ENCODE measurements at places on chromosomes 6 and 20. TPM values are rescaled to one million over a fixed set of nuclear protein-coding genes. Genes with fewer than 3 reads are reported as not detected.
A peak's percentile ranks its signal among the peaks of the same experiment; 100 is the strongest.

SLC22A7 gene
- not detected for total RNA-seq

TFAP2D gene
- total RNA-seq: not detected

CLIC5 gene
- total RNA-seq: 2.1 TPM

DOK5 gene
- total RNA-seq: not detected

DZANK1 gene
- total RNA-seq: 4.4 TPM

ZNF831 gene
- total RNA-seq: not detected

FOXQ1 gene
- total RNA-seq: 57.0 TPM

EFCAB8 gene
- total RNA-seq: 1.1 TPM

- no peak overlapping the region for H3K4me3 ChIP-seq
- H3K27ac ChIP-seq: no peak overlapping the region
- no peaks in the 10 kb centered on the region for H3K36me3 ChIP-seq
- no peak for DNase-seq
- H3K27me3 ChIP-seq: no peaks in the 10 kb centered on the region
Measured at GRCh38 chr6:16922282-16922681, 161.0 kb upstream of the ATXN1 start.

DNA sequence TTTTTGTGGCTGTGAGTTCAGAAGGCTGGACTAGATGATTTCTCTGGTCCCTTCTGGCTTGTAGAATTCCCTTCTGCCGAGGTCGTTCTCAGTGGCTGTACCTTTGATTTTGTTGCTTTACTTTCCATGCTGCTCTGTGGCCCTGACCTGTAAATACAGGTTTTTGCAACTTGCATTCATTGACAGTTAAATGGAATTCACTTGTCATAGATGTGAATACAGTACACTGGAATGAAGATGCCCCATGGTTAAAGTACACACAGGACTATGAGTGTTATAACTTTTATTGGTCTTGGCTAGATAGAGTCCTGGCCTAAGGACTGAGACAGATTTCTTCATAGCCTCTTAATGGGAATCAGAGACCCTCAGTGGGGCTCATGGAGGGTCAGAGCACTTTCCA is 12.9 kb upstream of the EFCAB8 start:
- H3K4me1 ChIP-seq: no peaks in the 10 kb centered on the region
- DNase-seq: no peak
- no peaks in the 10 kb centered on the region for H3K27me3 ChIP-seq
- no peak overlapping the region for H3K4me3 ChIP-seq
- H3K36me3 ChIP-seq: peaks cover 25% of the 10 kb centered on the region

GRCh38 chr20:5910186-5910585 is 40.1 kb downstream of the TRMT6 start:
- no peaks in the 10 kb centered on the region for H3K4me1 ChIP-seq
- no peak overlapping the region for H3K27ac ChIP-seq
- no peak overlapping the region for H3K4me3 ChIP-seq
- DNase-seq: no peak

GRCh38 chr20:38290829-38291814 is 12.8 kb upstream of the BPI start:
- H3K4me3 ChIP-seq: peak overlapping the region; percentile 20
- peak; percentile 53 for DNase-seq
- H3K27me3 ChIP-seq: no peaks in the 10 kb centered on the region
- H3K36me3 ChIP-seq: no peaks in the 10 kb centered on the region

GRCh38 chr20:10788055-10788454 is 114.3 kb upstream of the JAG1 start:
- H3K36me3 ChIP-seq: no peaks in the 10 kb centered on the region
- H3K4me1 ChIP-seq: no peaks in the 10 kb centered on the region
- DNase-seq: no peak
- no peak overlapping the region for H3K4me3 ChIP-seq
- no peaks in the 10 kb centered on the region for H3K27me3 ChIP-seq
- no peak overlapping the region for H3K27ac ChIP-seq

DNA sequence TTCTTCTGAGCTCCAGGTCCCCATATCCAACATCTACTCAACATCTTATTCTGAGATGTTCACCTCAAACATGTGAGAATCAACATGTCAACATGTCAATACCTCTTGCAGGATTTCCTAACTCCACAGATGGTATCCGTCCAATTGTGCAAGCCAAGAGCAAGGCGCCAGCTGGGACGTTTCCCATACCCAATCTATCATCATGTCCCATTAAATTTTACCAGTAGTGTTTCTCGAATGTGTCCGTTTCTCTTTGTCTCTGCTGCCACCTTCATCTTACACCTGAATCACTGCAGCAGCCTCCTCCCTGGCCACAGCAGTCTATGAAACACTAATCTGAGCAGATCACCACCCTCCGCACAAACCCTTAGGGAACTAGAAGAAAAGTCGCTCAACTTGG is 78.0 kb upstream of the RPS6KA2 start:
- no peak overlapping the region for H3K27ac ChIP-seq
- peaks cover 5% of the 10 kb centered on the region for H3K27me3 ChIP-seq
- peaks cover 6% of the 10 kb centered on the region for H3K4me1 ChIP-seq
- H3K4me3 ChIP-seq: no peak overlapping the region
- no peak for DNase-seq

- H3K4me3 ChIP-seq: no peak overlapping the region
- no peaks in the 10 kb centered on the region for H3K27me3 ChIP-seq
- peaks cover 44% of the 10 kb centered on the region for H3K36me3 ChIP-seq
- H3K27ac ChIP-seq: no peak overlapping the region
- no peak for DNase-seq
Measured at GRCh38 chr6:12017263-12017662, 5.2 kb downstream of the HIVEP1 start.

DNA sequence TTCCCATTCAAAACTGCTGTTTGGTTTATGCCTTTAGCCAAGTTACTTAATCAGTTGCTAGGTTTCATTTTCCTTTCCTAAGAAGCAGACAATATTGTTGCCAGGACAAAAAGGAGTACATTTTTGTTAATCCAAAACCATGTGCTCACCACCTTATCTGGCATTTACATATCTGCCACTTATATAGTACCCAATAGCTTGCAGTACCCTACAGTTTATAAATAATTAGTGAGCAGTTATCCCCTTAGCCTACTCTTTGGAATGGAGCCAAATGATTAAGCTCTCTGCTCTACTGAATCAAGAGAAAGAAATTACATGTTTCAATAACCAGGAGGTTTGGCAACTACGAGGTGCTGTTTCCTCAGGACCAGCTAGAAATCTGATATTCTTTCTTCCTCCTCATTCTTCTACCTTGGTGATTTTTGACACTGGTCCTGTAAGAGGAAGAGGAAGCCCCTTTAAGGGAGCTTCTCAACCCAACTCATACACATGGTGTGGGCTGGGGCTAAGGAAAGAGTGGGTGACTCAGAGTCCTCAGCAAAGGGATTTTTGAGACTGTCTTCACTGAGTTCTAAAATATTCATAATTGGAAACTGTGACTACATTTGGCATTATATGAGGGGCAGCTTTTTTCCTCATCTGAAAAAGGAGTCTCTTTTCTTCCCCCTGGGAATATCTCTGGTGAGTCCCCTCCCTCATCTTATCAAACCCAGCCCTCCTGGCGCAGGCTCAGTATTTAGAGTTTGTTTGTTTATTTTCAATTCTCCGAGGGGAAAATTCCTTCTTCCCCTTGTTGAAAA is 1.5 kb downstream of the ZNFX1 start:
- H3K4me3 ChIP-seq: peak overlapping the region; percentile 98
- H3K27me3 ChIP-seq: peaks cover 11% of the 10 kb centered on the region
- peaks cover 60% of the 10 kb centered on the region for H3K36me3 ChIP-seq
- H3K27ac ChIP-seq: peak overlapping the region; percentile 91
- H3K4me1 ChIP-seq: peaks cover 33% of the 10 kb centered on the region

DNA sequence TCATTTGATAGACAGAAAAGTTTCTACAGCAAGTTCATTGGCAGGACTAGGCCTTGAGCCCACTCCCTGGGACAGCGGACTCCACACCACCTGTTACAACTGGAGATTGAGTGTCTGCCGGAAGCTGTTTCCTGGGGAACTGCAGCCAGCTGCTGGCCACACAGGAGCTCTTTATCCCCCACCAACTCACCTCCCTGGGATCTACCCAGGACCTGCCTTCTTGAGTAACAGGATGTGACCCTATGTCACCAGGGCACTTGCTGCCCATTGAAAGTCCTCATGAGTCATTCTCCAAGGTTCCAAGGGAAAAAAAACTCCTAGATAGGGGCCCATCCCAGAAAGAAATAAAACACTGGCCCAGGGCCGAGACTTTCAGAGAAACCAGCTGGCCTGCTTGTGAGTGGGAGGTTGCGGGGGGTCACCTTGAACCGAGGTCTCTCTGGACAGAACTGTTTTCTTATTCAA is 37.4 kb upstream of the SLC9A8 start:
- DNase-seq: peak; percentile 87
- peak overlapping the region; percentile 52 for H3K4me3 ChIP-seq
- no peaks in the 10 kb centered on the region for H3K27me3 ChIP-seq
